Fibroblast of gingiva (primary cell): ENCODE measurements at places on chromosomes 3 and 15.
A peak's percentile ranks its signal among the peaks of the same experiment; 100 is the strongest.

DNA sequence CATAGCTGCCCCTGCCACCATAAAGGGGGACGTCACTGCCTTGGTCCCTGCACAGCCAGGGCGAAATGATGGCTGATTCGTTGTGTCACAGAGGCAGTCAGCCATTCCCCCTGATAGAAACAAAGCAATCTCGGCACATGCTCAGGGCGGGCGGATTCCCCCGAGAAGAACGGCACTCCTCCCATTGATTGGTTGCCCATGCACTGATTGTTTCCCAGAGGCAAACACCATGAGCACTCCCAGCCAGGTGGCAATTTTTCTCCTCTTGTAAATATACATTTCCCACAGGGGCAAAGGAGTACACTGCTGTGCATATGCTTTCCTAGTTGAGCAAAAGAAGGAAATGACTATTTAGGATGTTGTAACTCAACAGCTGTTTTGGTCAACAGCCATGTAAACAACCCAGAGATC, 56.5 kb downstream of the KY start:
- DNase-seq: no peak

- DNase-seq: no peak
Measured at GRCh38 chr15:51023499-51023898, 71.2 kb downstream of the TNFAIP8L3 start.

GRCh38 chr15:94098921-94099573, 132.3 kb upstream of the MCTP2 start:
- DNase-seq: no peak

- DNase-seq: peak; percentile 86
Measured at GRCh38 chr3:177835008-177835407, 637.7 kb upstream of the TBL1XR1 start.

GRCh38 chr15:48020166-48020565, 100.6 kb upstream of the SLC24A5 start:
- DNase-seq: no peak

DNA sequence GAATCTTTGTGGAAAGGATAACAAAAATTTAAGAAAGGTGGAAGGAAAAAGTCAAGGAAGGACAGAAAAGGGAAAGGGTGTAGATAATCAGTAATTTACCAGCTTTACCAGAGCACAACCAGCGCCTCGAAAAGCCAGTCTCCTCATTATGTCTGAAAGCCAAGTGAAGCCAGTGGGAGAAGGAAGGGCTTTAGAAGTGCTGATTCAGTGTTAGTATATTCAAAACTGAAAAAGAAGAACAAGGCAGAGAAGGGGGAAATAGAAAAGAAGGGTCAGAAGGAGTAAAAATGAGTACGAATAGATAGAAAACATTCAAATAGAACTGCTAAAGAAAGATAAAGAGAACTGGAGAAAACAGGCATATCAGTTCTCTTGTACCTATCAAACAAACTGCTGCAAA, 4.1 kb downstream of the PBRM1 start:
- no peak for DNase-seq

- no peak for DNase-seq
Measured at GRCh38 chr3:13477943-13478342, 2.2 kb upstream of the HDAC11 start.

GRCh38 chr15:92273723-92274122, 120.0 kb upstream of the ST8SIA2 start:
- no peak for DNase-seq

- no peak for DNase-seq
Measured at GRCh38 chr3:178343433-178344038, 192.7 kb upstream of the KCNMB2 start.

GRCh38 chr3:148930752-148931151, 60.6 kb upstream of the GYG1 start:
- no peak for DNase-seq

GRCh38 chr3:112090887-112091586, 4.8 kb downstream of the C3orf52 start:
- no peak for DNase-seq

GRCh38 chr3:8237893-8238292, 263.7 kb upstream of the LMCD1 start:
- no peak for DNase-seq

DNA sequence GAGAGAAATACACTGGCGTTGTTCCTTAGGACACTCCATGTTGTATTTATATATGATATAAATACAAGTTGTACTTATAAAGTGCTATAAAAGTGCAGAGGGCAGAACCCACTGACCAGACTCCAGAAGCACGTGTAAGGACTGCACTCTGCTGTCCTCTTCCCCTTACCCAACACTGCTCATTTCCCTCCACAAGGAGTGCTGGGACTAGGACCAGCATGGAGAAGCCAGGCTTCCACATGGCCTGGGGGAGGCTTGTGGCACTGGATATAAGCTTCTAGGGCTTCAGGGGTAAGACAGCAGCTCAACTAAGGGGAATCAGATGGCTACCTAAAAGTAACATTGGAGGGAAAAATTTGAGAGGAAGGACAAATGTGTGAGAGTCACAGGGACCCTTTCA, 556.9 kb downstream of the IGSF11 start:
- no peak for DNase-seq

DNA sequence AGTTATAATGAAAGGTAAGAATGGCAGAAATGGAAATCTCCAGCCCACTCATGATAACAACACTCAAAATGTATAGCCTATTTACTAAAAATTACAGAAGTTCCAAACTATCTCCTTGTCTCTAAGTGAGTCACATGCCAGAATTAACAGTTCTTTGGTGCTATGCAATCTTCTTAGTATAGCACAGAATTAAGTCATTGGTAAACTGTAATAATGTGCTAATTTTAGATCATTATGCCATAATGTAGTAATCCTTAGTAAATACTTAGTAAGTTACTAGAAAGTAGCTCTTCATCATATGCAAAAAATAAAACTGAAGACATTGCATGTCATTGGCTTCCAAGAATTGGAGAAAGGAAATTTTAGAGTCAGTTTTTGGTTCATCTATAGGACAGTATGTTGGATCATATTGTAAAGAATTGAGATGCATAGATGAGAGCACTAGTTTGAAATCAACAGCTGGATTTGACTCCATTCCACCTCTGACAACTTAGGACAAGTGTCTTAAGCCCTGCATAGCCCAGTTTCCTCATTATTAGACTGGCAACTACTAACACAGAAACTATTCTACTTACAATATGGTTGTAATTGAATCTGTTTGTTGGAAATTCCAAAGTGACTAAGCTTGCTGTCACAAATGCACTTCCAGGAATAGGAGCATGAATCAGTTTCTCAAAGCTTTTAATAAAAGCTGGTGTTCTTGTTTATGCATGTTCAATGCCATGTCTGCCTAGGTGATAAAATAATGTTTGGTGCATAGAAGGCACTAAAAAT, 40.1 kb upstream of the CD47 start:
- DNase-seq: peak; percentile 86

DNA sequence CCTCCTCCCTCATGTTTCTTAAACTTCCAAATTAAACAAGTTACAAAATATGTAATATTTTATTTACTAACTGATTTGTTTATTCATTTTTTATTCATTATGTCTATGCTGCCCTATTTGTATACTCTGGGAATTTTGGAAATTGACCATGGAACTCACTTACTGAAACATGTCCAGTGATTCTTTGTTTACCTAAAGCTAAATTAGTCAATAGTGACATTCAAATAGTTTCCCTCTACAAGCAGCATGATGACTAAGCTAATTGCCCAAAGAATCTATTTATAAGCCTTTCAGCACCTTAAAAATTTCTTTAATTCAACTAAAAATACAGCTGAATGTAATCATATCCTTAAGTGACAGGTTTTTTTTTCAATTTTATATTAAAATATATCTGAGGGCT, 437.7 kb downstream of the SI start:
- DNase-seq: peak; percentile 89

DNA sequence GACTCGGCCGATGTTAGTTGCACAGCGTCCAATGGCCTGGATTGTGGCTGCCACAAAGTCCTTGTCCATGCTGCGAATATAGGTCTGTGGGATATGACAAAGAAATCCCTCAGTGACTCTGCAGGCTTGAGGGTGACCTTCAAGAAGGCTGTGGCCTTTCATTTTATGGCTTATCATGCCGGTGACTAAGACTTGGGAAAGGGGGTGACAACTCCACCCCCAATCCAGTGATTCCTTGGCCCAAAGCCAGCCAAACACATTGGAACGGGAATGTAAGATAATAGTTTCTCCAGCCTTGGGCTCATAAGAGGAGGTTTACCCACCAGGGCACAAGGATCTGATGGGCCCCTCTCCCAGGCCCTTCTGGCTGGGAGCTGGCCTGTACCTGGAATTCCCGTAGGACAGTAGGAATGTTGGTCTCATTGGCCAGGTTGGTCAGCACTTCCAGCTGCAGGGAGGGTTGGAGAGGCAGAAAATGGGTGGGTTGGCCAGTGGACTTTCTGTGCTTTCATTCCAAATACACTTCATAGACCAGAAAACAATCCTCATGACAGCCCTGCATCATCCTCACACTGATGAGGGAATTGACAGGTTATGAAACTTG, 30.7 kb upstream of the CPEB1 start:
- DNase-seq: no peak

DNA sequence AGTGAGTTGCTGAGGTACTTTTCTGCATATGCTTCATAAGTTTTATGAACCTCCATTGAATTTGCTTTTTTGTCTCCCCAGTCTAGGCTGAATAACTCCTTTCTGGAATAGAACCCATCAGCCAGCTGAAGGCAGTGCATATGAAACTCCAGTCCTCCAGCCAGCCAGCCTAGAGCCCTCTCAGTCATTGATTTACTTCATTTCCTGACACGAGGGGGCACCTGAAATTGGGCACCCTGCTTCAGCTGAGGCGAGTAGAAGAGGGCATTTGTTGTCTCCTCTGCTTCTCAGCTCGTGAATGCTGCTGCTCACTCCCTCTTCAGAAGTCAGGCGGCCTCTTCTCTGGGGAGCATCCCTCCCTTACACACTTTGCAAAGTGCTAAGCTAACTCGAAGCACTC, 32.5 kb downstream of the CHST2 start:
- DNase-seq: no peak

GRCh38 chr3:16801698-16802097, 83.1 kb upstream of the PLCL2 start:
- peak; percentile 19 for DNase-seq

DNA sequence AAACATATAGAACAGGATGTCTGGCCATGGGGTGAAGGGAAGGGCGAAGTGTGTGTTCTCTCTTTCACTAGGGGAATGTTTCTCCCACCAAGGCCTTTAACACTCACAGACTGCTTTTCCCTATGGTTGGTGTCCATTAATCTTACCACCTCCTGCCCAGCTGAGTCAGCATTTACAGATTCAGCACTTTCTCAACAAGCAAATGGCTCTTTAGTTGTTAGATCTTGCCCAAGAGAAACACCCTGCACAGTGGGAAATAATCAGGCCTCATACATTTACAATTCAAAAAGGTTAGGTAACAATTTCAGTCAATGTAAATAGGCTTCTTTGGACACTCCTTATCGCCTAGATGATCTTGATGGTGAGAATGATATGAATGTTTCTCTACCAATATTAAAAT, 418.2 kb downstream of the EPHA3 start:
- no peak for DNase-seq

DNA sequence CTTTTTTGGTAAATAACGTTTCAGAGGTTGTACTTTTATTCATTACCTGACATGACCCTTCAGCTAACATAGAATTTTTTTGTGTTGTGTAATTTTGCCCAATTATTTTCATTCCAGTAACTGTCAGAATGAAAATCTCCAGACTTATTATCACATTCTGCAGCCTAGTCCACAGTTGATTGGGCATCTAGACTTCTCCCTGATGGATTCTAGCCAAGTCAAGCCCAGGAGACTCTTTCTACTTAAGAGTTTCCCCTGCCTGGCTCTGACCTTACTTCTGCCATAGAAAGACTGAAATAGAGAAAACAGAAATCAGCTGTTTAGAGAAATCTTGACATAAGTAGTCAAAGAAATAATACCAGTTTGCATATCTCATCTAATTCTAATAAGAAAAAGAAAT, 82.9 kb upstream of the CDAN1 start:
- DNase-seq: no peak

GRCh38 chr3:69058180-69058946, 6.2 kb upstream of the TMF1 start:
- no peak for DNase-seq

GRCh38 chr3:157535667-157536066, 32.5 kb upstream of the VEPH1 start:
- no peak for DNase-seq

DNA sequence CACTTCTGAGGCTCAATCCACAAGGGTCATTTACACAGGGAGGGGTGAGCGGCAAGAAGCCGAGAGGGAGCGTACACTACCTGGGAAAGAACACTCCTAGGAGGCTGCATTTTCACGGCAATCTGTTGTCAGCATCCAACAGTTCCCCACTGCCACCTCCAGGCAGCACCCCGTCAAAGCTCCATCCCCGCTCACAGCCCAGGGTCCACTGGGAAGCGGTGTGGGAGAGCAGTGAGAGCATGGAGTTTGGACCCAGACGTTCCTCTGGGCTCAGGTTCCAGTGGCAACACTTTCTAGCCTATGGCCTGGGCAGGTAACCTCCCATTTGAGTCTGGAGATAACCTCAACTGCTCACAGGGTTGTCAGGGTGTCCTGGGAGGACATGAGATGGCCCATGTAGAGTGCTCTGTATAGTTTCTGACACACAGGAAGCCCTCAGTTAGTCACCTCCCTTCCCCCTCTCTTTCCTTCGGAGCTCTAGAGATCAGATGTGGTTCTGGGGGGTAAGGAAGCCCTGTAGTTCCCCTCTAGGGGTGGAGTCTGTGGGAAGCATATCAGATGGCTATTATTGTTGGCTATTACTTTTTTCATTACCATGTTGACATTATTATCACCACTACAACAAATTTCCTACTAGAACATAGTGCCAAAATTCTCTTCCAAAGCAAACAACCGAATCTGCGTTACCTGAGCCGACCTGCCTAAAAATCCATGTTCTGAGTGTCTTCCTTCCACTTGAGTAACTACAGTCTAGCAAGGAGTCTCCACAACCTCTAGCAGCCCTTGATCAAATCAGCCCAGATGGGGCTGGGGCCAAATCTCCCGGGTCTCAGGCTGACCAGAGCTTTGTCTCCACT, 29.1 kb downstream of the RUVBL1 start:
- DNase-seq: no peak

DNA sequence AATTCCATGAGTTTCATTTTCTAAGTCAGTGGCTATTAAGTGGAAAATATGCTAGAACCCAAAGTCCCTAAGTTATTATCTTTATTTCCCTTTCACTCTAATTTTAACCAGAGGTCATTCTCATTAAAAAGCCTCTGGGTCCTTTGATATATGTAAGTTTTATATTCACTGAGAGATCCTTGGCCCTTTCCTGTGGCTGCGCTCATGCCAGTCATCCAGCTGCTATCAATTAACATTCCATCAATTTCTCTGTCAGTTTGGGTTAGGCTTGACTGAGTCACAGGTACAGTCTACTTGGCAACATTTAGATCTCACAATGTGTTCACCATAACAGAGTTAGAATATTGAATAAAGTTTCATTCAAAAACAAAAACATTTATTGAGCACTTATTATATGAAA, 58.0 kb upstream of the FBN1 start:
- DNase-seq: peak; percentile 46

DNA sequence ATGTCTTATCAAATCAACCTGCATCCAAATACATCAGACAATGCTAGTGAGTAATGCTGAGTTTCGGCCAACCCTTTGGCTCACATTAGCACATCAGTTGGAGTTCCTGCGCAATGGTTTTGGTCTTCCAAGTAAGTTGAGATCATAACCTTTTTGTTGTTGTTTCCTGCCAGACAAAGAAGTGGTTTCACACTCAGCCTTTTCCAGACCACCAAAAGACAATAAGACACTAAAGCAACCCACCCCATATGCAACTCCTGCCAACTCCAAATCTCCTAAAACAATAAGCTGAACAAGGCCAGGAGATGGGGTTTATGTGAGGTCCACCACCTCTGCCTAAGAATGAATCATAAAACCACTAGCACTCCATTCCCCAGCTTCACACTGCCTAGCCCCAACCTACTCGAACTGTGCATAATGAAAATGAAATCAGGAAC, 177.0 kb downstream of the ERC2 start:
- DNase-seq: peak; percentile 26
